ENCODE measurements at places on chromosomes 11 and 22. TPM values are rescaled to one million over a fixed set of nuclear protein-coding genes. Genes with fewer than 3 reads are reported as not detected.

DNA sequence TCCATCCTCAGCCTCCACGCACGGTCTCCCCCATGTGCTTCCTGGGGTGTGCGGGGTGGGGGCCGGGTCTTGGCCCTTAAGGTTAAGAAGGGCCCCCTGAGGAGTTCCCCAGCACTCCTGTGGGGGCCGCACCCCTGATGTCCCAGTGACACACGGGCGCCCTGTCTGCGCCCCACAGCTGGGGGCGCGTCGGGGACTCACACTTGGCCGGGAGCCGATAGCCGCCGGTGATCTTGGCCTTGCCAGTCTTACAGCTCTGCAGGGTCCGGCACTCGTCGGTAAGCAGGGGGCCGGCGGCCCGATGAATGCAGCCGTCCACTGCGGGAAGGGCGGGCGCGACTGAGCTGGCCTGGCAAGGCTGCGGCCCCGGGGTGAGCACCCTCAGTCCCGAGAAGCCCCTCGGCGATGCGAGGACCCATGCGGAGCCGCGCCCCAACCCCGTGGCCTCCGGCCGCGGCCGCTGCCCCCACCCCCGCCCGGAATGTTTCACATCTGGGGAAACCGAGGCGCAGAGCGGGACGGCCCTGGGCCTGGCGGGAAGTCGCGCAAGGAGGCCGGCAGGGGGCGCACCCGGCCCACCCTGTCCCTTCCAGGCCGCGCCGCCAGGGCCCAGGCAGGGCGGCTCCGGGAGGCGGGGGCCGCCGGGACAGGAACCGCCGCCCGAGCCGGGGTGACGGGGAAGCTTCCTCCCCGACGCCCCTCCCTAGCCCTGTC, 13.9 kb downstream of the OTUB1 start:
- peaks cover 26% of the 10 kb centered on the region for H3K27me3 ChIP-seq
- H3K27ac ChIP-seq = no peak overlapping the region
- H3K36me3 ChIP-seq = peaks cover 37% of the 10 kb centered on the region
- no peak for DNase-seq

- H3K4me3 ChIP-seq = no peak within 1 kb of the TSS
- no peaks in the 10 kb centered on the region for H3K27me3 ChIP-seq
- peak within 1 kb of the TSS; percentile 10 for H3K27ac ChIP-seq
- H3K36me3 ChIP-seq = no peaks in the 10 kb centered on the region
These were observed at the start of gene CASP12 for GRCh38 chr11:104897891-104898684. Gene CASP12, minus strand, starts transcription at chr11:104898460.

DNA sequence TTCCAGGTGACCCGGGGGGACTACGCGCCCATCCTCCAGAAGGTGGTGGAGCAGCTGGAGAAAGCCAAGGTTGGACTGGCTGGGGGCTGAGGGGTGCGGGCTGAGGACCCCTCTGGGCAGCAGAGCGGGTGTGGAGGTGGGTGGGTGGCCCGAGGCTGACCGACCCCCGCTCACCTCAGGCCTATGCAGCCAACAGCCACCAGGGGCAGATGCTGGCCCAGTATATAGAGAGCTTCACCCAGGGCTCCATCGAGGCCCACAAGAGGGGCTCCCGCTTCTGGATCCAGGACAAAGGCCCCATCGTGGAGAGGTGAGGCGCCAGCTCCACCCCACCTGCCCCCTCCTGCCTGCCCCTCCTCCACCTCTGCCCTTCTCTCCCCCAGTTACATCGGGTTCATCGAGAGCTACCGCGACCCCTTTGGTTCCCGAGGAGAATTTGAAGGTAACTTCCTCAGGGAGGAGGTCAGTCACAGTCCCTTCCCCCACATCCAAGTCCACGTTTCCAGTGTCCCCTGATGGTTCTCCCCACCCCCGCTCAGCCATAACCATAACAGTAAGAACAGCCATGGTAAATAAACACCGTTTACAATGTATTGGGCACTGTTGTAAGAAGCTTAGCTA, 11.2 kb downstream of the DPP3 start:
- peaks cover 62% of the 10 kb centered on the region for H3K36me3 ChIP-seq
- no peak overlapping the region for H3K27ac ChIP-seq
- no peaks in the 10 kb centered on the region for H3K4me1 ChIP-seq
- H3K27me3 ChIP-seq = no peaks in the 10 kb centered on the region
- H3K4me3 ChIP-seq = no peak overlapping the region

DNA sequence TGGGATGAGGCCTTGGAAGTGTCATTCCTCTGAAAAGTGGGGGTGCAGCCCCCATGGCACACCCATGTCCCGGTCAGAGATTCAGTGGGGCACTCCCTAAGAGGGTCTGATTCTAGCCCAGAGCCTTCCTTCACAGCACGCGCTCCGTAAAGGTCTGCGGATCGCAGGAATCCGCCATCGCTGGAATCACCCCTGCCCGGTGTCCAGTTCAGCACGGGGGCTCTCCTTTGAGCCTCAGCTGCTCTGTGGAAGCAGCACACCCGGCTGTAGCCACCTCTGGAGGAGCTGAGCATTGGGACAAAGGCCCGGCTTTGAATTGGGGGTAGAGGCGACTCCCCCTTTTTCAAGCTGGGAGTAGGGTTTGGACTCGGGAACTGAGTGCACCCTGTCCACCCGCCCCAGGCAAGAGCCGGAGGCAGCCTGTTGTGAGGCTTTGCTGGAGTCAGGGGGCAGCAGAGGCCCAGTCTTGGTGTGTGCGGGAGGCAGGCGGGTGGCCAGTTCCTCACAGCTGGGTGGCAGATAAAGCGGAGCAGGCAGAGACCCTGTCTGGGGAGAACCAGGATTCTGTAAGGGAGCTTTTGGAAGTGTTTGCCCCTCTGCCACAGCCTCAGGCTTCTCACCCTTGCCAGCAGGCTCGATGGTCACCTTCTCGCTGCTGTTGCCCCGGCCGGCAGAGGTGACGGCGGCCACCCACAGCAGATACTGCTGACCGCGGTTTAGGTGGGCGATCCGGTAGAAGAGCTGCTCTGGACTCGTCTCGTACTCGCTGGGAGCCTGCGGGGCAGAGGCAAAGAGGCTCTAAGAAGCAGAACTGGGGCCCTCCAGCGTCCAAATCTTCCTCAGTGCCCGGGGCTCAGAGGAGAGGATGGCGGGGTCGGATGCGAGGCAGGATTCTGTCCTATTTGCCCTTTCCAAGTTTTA, 115.9 kb downstream of the CEP164 start:
- H3K4me1 ChIP-seq = no peaks in the 10 kb centered on the region
- H3K27me3 ChIP-seq = no peaks in the 10 kb centered on the region
- H3K27ac ChIP-seq = no peak overlapping the region
- DNase-seq = no peak
- no peak overlapping the region for H3K4me3 ChIP-seq
- H3K36me3 ChIP-seq = no peaks in the 10 kb centered on the region

GRCh38 chr11:110919241-110919922, 207.1 kb upstream of the ARHGAP20 start:
- peak; percentile 18 for DNase-seq
- no peaks in the 10 kb centered on the region for H3K4me1 ChIP-seq
- H3K27ac ChIP-seq = no peak overlapping the region

GRCh38 chr11:12198251-12199222, 88.1 kb downstream of the MICAL2 start:
- H3K27ac ChIP-seq = peak overlapping the region; percentile 48
- no peaks in the 10 kb centered on the region for H3K27me3 ChIP-seq
- no peak for DNase-seq
- H3K4me1 ChIP-seq = peaks cover 51% of the 10 kb centered on the region

DNA sequence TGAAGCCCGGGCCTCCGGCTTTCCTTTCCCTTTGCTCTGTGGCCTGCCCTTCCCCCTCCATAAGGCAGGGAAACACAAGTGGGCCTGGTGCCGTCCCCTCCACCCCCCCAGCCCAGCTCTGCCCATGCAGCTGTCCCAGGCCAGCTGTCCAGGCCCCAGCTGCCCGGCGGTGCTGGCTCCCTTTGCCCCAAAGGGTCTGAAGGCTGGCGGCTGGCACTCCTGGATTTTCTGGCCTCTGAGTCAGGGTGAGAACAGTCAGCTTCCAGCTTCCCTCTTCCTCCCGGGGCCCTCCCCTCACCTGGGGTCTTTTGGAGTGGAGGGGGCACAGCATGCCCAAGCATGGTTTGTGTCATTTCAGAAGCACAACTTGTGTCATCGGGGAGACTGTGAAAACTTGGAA, 27.8 kb downstream of the CD82 start:
- DNase-seq = no peak
- peak overlapping the region; percentile 57 for H3K27ac ChIP-seq
- H3K36me3 ChIP-seq = peaks cover 31% of the 10 kb centered on the region
- H3K27me3 ChIP-seq = no peaks in the 10 kb centered on the region
- no peak overlapping the region for H3K4me3 ChIP-seq

DNA sequence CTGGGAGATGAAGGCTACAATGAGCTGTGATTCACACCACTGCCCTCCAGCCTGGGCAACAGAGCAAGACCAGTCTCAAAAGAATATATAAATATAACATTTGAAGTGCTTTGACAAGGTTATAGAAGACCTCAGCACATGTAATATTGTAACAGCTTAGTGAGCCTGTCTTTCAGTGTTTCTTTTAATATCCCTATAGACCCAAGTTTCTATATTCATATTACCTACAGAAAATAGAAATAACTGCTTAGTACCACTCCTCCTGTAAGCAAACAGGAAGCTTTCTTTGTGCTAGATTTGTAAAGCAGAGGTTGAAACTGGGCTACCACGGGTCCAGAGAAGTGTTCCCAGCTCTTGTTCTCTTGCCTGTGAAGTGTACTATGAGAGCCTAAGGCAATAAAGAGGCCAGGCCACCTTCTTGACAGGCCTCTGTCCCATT, 68.2 kb downstream of the PPP2R1B start:
- no peaks in the 10 kb centered on the region for H3K27me3 ChIP-seq
- peaks cover 5% of the 10 kb centered on the region for H3K36me3 ChIP-seq
- no peak for DNase-seq
- H3K4me3 ChIP-seq = no peak overlapping the region

DNA sequence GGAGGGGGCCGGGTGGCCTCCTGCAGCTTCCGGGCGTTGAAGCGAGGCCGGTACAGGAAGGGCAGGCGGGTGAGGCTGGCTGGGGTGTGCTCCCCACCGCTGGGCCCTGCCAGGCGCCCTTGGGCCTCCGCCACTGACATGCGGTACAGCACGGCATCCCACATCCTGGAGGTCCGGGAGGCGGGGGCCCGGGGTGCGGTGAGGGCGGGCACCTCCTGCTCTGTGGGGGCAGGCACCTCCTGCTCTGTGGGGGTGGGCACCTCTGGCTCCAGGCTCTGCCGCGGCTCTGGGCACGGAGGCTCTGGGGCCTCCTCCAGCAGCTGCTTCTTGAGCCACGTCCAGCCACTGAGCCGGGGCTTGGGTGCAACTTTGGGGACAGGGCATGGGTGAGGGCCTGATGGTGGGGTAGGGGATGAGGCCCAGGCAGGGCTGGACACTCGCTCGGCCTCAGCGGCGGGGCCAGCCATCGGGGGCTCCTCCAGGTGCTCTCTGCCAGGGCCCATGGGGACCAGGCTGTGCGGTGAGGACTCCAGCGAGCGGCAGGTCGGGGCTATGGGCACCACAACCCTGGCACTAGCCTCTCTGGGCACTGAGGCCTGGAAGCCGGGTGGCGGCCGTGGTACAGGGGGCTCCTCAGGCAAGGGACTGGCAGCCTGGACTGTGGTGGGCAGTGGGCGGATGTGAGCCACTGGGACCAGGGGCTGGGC, 2.3 kb downstream of the PRR33 start:
- DNase-seq = no peak
- H3K36me3 ChIP-seq = peaks cover 20% of the 10 kb centered on the region
- H3K27me3 ChIP-seq = no peaks in the 10 kb centered on the region
- peaks cover 41% of the 10 kb centered on the region for H3K4me1 ChIP-seq
- peak overlapping the region; percentile 28 for H3K4me3 ChIP-seq

DNA sequence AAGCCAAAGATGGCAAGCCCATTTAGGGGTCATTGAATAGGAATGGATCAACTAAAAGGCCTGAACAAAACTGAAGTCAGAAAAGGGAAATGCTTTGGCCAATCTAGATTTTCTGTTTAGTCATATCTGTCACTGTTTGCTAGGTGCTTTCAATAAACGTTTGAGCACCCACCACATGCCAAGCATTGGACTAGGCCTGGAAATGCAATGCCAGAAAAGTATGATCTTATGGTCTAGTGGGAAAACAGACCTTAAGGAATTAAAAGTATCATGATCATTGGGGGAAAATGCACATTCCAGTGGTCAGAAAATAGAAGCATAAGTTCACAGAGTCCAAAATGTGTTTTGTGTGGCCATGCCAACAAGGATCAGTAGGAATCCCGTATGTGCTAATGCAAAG, 76.8 kb upstream of the BIRC3 start:
- no peaks in the 10 kb centered on the region for H3K36me3 ChIP-seq
- H3K4me1 ChIP-seq = no peaks in the 10 kb centered on the region
- no peaks in the 10 kb centered on the region for H3K27me3 ChIP-seq
- H3K27ac ChIP-seq = no peak overlapping the region
- DNase-seq = no peak

The GANAB gene
- total RNA-seq = 95.9 TPM
